ENCODE measurements at places on chromosomes 13 and 19. TPM values are rescaled to one million over a fixed set of nuclear protein-coding genes. Genes with fewer than 3 reads are reported as not detected.

The ZSCAN1 gene
- polyA plus RNA-seq: 7.9 TPM

The ADAT3 gene
- 1.6 TPM for polyA plus RNA-seq

The CATSPERD gene
- polyA plus RNA-seq: not detected

The SIGLEC9 gene
- not detected for polyA plus RNA-seq

The LILRB4 gene
- not detected for polyA plus RNA-seq

The SPATA13 gene
- polyA plus RNA-seq: 16.3 TPM

The S1PR5 gene
- polyA plus RNA-seq: not detected

The MTMR6 gene
- 40.8 TPM for polyA plus RNA-seq

The CD22 gene
- polyA plus RNA-seq: not detected

The TEX26 gene
- polyA plus RNA-seq: not detected

The GNG8 gene
- polyA plus RNA-seq: not detected

The FCER2 gene
- not detected for polyA plus RNA-seq

The F10 gene
- not detected for polyA plus RNA-seq

The KCNC3 gene
- polyA plus RNA-seq: 1.1 TPM

The ZNF491 gene
- polyA plus RNA-seq: 29.8 TPM

The IGFL3 gene
- not detected for polyA plus RNA-seq

The MADCAM1 gene
- 0.22 TPM for polyA plus RNA-seq

The ZNF112 gene
- polyA plus RNA-seq: 15.0 TPM
